ENCODE measurements at places on chromosomes 6 and 20.

- no peak for DNase-seq
These were observed at the start of gene TBX18 for GRCh38 chr6:84764332-84765049. TBX18 (minus strand) TSS chr6:84764598; CDS start chr6:84764181, 417 bp downstream.

GRCh38 chr20:10498200-10498599, 63.1 kb downstream of the SLX4IP start:
- no peak for DNase-seq

DNA sequence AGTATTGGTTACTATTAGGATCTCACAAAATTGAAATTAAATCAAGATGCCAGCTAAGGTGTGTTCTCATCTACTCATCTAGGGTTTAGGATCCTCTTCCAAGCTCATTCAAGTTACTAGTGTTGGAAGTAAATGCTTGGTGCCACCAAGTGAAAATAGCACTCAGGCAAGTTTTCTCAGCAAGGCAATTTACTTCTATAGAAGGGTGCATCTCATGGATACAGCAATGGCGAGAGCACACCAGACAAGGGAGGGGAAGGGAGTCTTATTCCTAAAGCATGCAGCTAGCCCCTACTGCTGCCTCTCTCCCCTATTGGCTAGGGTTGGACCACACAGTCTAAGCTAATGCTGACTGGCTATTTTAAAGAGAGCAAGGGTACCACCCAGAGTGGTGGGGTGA, 23.0 kb upstream of the FAM8A1 start:
- no peak for DNase-seq

GRCh38 chr20:57079031-57080005, 187.1 kb downstream of the BMP7 start:
- no peak for DNase-seq

DNA sequence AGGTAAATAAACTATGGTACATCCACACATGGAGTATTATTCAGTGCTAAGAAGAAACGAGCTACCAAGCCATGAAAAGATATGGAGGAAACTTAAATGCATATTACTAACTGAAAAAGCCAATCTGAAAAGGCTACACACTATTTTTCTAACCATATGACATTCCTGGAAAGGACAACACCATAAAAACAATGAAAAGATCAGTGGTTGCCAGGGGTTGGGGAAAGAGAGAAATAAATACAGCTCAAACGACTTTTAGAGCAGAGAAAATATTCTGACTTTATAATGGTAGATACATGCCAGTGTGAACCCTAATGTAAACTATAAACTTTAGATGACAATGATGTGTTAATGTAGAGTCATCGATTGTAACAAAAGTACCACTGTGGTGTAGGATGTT, 225.9 kb upstream of the BTBD3 start:
- DNase-seq, result no peak

- DNase-seq, result no peak
These were observed 2.3 kb upstream of the NKX2-2 start for GRCh38 chr20:21516180-21516567.

DNA sequence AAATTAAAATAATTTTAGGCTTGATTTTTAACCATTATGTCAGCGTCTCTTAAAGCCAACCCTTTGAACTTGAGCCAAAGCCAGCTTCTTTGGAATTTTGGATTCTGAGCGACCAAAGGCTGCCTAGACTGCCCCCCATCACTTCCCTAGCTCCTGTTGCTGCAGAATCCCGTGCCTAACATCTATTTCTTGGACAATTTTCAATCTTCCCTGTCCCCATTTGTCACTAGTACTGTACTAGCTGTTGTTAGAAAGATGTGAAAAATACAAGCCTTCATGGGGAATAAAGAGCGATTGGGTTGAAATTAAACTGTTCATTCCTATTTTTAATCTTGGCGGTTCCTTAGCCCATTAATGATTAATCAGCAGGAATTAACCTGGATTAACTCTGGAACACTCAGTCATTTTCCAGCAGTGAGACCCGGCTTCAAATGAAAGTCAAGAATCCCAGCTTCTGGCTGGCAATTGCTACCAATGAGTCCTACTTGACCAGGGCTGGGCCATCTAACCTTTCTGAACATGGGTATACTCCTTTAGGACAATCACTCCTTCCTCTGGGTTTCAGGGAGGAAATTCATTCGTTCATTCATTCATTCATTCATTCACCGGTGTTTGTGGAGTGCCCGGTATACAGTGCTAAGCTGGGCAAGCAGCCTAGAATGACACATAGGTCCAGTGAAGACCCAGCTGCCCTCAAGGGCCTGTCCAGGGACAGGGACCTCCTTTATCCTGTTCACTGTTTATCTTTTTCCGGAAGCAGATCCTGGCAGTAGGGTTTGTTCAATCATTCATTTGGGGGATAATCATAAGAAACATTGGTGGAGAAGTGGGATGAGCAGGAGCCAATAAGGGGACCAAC, 1.4 kb upstream of the RRBP1 start:
- no peak for DNase-seq

DNA sequence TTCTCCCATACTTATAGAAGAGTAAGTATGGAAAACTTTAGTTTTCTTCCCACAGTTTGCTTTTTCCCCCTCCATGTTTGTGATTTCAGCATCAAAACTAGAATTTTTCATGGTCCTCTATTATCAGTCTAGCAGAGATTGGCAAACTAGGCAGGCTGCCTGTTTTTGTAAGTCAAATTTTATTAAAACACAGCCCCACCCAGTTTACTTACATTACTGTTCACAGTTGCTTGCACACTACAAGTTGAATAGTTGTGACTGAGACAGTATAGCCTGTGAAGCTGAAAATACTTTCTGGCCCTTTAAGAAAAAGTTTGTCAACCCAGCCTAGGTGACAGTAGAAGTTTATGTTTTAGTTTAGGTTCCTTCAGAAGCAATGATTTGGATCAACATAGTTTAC, 19.5 kb downstream of the MCM8 start:
- no peak for DNase-seq

- DNase-seq, result no peak
These were observed 55.2 kb upstream of the TTPAL start for GRCh38 chr20:44420497-44420896.

DNA sequence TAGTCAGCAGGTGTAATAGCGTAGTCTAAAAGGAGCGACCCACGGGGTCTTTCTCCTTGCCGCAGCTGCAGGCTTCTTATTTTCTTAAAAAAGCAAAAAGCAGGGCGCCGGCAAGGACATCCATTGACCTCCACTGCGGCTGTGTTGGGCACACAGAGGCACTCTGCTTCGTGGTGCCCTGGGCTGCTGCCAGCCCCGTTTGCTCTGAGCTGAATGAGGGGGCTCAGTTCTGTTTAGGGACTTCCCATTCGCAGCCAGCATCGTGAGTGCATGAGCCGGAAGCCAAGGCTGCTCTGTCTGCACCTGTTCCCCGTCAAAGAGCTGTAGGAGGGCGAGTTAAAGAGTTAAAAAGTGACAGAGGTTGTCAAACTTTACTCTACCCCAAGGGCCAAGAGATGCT, 1.7 kb upstream of the SLC22A2 start:
- DNase-seq, result no peak

GRCh38 chr6:65896140-65896539, 189.1 kb upstream of the EYS start:
- no peak for DNase-seq

- DNase-seq, result no peak
These were observed 42.4 kb upstream of the EPB41L1 start for GRCh38 chr20:36112112-36112511.

DNA sequence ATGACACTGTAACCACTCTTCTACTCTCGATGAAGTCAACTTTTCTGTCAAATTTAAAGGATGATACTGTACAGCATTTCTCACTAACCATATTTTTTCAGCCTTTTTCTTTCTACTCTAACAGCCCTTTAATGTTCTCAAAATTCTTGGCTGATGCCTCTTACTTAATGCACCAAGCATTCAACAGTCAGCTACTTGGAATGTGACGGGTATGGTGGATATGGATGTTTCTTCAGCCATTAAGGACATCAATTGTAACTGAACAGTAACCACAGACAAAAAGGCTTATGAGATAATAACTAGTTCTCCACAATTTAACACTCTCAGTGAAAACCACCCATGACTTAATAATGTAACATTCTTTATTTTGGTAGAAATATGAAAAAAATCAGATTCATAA, 467.2 kb upstream of the ZNF337 start:
- no peak for DNase-seq
